ENCODE measurements at places on chromosomes 5 and 9.

DNA sequence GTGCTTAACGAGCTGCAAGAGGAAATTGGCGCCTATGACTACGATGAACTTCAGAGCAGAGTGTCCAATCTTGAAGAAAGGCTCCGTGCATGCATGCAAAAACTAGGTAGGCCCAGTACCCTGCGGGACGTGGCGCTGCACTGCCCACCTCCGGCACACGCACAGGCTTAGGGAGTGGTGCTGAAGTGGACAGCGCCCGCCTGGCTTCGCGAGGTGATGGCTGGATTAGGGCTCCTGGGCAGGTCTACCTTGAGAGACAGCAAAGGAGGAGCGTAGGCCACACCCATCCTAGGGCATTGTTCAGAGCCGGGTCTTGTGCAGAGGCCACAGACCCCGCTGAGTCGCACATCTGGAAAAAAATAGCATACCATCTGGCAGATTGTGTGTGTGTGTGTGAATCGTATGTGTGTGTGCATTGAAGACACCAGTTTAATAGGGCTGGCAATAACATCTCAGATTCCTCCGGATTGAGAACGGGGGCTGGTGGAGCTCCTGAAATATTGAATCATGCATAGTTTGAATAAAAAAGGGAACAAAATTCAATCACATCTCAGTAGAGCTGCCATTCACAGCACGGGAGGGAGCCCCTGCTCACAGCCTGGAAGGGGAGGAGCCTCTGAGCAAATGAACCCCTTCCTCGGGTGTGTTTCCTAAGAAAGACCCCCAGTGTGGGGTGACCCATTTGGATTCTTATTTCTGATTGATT is 11.1 kb downstream of the OLFM1 start:
- DNase-seq: no peak

GRCh38 chr5:124997186-124997893 is 250.9 kb upstream of the ZNF608 start:
- no peak for DNase-seq

DNA sequence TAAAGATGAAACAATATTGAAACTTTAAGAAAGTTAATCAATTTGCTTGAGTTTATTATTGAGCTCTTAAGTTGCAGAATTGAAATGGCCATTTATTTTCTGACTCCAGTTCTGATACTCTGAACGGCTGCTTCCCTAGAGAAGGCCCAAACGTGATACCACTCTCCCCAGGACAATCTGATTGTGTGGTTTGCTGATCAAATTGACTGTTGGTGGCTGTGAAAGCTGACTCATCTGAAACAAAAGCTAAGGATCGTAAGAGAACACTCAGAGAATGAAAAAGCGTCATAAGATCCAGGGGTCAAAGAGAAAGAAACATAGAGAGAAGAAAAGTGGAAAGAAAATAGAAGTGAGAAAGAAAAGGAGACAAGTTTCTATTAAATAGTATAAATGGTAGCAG is 147.2 kb downstream of the IZUMO3 start:
- DNase-seq: no peak

- no peak for DNase-seq
Measured at GRCh38 chr5:1013238-1013947, 4.8 kb downstream of the NKD2 start.

DNA sequence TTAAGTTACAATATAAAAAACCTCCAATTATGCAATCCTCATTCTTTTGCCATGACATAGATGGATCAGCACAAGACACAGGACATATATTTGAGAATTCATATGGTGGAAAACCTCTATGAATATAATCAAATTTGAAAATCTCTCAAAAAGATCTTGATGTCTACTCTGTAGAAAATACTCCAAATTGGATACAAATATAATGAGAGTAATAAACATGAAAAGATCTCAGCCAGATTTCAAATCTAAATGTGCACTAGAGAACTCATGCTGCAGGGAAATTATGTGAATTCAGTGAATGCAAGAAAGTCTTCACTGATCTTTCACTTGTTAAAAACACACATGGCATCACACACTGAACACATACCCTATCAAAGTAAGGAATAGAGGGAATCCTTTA is 13.8 kb downstream of the PCDHB15 start:
- DNase-seq: no peak

GRCh38 chr5:101473483-101473882 is 570.4 kb upstream of the ST8SIA4 start:
- DNase-seq: no peak

GRCh38 chr5:131530706-131531331 is 104.2 kb downstream of the RAPGEF6 start:
- no peak for DNase-seq

DNA sequence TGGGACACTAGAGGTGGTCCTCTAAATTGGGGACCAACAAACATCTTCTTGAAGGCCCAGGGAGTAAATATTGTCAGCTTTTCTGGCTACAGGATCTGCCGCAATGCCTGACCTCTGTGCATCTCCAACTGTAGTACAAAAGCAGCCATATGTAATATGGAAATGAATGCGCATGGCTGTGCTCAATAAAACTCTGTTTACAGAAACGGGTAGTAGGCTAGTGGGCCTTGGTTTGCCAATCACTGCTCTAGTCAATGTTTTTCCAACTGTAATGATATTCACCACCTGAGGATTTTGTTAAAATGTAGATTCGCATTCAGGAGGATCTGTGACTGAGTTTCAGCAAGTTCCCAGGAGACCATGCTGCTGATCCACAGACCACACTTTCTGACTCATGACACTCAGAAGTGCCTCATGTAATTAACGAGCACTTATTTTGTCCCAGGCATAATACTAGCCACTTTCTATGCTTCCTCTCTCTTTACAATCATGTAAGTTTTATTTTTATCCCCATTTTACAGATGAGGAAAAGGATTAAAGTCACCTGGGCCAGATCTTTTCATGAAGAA is 96.9 kb downstream of the MED27 start:
- no peak for DNase-seq

GRCh38 chr5:38923661-38924451 is 78.0 kb downstream of the OSMR start:
- DNase-seq: no peak

DNA sequence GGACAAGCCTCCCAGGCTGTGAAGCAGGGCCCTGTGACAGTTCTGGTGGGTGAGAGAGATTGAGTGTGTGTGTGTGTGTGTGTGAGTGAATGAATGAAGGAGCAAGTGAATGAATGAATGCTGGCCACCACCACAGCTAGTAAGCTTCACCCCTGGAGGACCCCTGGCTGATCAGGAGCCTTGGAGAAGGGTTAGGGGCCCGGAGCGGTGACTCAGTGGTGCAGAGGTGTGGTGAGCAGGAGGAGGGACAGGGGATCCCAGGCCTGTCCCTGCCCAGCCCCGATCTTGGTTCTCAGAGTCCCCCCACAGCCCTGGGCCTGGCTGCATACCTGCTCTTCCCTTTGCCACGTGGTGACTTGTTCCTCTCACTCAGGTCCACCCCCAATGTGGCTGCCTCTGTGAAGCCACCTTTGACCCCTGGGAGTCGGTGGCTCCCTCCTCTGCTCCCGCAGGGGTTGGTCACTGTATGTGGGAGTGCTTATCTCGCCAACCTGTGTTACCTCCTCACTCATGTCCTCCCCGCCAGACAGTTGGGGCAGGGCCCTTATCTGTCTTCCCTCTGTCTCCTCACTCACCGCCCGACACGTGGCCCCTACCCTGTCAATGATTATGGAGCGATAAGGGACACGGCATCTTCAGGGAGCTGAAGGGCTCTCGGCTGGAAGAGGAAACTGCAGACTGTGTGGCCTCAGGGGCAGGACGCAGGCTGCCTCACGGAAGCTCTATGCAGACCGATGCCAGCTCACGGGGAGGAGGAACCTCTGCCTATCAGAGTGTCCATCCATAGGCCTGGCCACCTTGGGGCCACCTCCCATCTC is 99.9 kb upstream of the PITX1 start:
- DNase-seq: no peak

- no peak for DNase-seq
Measured at GRCh38 chr9:120750421-120750820, 36.2 kb upstream of the MEGF9 start.

GRCh38 chr5:174324680-174325079 is 279.2 kb downstream of the NSG2 start:
- DNase-seq: no peak

DNA sequence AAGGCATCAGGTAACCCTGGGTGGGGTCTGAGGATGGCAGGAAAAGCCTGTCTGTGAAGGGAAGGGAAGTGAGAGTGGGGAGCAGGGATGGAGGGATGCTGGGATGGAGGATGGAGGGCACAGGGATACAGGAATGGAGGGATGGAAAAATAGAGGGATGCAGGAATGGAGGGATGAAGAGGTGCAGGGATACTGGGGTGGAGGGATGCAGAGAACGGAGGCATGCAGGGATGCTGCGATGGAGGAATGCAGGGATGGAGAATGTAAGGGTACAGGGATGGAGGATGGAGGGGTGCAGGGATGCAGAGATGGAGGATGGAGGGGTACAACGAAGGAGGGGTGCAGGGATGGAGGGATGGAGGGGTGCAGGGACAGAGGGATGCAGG is 9.1 kb downstream of the PTGES2 start:
- DNase-seq: no peak

DNA sequence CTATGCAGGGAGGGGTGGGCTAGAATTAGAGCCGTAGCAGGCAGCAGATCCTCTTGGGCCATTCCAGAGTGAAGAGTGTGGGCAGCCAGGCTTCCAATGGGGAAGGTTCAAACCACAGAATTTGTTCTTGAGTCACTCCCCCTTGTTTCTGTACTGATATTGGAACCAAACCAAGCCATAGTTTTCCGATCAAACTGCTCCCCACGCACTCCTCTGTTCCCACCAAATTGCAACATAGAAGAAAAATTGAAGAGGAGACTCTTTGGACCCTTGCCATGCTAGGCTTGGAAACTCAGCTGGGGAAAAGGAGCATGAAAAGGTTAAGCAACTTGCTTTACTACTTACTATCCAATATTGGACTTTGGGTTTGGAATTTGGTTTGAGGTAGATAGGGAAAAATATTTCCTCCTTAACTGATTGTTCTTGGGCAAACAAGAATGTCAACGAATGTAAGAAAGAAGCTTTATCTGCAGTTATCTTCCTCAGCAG is 165.8 kb upstream of the NR3C1 start:
- no peak for DNase-seq

DNA sequence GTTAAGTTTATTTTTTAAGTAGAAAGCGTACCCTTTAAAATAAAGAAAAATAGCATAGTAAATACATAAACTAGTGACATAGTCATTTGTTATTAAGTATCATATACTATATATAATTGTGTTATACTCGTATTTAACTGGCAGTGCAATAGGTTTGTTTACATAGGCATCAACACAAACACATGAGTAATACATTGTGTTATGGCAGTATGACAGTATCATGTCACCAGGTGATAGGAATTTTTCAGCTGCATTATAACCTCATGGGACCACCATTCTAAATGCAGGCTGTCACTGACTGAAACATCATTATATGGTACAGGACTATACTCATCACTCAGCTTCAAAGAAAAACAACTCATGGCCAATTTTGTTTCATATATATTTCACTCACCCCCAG is 8.4 kb upstream of the RIC1 start:
- DNase-seq: no peak

GRCh38 chr5:113969901-113970300 is 392.0 kb upstream of the KCNN2 start:
- DNase-seq: no peak

DNA sequence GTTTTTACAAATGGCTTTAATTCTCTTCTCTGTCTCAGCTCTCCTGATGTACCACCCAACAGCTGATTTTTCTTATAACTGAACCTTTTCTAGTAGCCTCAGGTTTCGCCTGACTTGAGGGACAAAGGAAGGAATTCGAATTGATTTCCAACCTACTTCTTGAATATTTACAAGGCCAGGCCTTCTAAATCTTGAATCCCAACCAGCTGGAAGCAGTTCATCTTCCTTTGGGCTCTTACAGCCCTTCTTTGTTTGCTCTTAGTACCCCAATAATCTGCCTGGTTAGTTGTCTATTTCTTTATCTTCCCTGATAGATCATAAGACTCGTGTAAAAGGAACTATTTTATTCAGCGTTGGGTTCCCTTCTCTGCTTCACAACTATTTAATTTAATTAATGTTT is 95.9 kb downstream of the NLN start:
- DNase-seq: no peak

- DNase-seq: no peak
Measured at GRCh38 chr5:179408611-179409010, 63.4 kb upstream of the ADAMTS2 start.

DNA sequence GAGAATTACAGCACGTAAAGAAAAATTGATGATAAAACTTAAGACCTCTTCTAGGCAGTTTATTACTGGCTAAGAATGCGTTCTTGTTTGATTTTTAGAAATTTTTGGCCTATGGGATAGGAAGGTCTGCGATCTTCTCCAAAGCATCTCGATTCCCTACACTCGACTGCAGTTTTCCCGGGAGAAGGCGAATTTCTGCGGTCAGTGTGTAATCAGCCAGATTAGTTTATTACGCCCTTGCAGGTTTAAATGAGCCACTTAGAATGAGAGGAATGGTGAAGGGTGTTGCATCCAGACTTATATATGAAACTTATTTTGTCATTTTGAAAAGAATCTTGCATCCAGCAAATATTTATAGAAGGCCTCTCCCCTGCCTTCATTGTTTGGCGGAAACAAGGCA is 1.2 kb downstream of the MTAP start:
- DNase-seq: no peak

DNA sequence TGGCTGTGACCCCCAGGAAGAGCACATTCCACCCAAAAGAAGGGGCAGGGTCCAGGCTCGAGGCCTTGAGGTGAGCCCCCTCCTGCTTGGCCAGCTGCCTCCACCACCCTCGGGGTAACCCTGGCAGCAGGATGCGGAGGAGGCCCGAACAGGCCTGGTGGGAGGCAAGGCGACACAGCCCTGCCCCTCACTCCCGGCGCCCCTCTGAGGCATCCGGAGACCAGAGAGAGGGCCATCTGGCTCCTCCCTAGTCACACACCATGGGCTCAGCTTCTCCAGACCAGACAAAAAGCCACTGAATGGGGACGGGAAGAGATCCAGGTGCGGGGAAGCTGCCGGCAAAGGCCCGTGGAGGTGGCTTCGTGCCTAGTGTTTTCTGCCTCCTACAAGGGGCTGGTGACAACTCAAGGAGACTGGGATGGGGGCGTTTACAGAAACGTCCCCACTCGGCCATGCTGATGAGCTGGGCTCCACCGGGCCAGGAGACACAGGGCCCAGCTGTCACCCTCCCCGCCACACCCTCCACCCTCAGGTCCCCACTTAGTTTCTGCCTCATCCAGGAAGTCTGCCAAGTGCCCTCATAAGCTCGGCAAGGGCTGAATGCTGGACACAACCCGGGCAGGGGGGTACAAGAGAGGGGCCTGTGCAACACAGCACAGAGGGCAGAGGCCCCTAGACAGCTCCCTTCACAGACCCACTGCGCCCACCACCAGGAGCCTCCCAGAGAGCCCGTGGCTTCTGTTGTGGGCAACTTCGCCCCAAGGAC is 41.9 kb downstream of the NACC2 start:
- DNase-seq: no peak

DNA sequence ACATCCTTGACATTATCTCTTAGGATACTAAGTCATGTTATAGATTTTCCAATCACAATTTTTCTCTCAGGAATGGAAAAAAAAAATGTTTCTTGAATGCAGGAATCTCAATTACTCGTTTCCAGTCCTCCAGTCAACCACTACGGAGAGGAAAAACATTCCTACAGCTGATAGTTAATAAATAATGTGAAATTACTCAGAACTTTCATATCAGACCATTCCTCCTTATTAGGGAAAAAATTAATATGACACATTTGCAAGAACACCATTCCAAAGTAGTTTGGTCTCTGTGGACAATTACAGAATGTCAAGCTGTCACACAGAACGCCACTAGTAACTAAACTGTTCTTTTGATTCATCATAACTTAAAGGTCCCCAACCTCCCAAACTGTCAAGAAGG is 31.5 kb downstream of the MED27 start:
- DNase-seq: no peak

GRCh38 chr5:76709762-76710161 is 6.2 kb upstream of the F2R start:
- DNase-seq: no peak
